OCI-LY7 (cell line): ENCODE measurements at places on chromosomes 4 and X. TPM values are rescaled to one million over a fixed set of nuclear protein-coding genes. Genes with fewer than 3 reads are reported as not detected.

The TMEM150C gene
- total RNA-seq = not detected in 2 replicates

The GPR50 gene
- total RNA-seq = not detected in 2 replicates

The PAGE5 gene
- not detected in 2 replicates for total RNA-seq

The GPC3 gene
- total RNA-seq = not detected in 2 replicates

The VCX2 gene
- total RNA-seq = not detected in 2 replicates

The G3BP2 gene
- total RNA-seq = 137 and 147 TPM in 2 replicates

The VCX gene
- total RNA-seq = not detected in 2 replicates

The HAUS7 gene
- 35.7 and 47.9 TPM in 2 replicates for total RNA-seq

The CCDC110 gene
- 12.0 and 14.0 TPM in 2 replicates for total RNA-seq

The RAB40AL gene
- total RNA-seq = 0.38 and 0.76 TPM in 2 replicates

The HTN3 gene
- not detected in 2 replicates for total RNA-seq

The DSPP gene
- total RNA-seq = not detected in 2 replicates

The MUC7 gene
- total RNA-seq = not detected in 2 replicates

The RAB41 gene
- not detected in 2 replicates for total RNA-seq

The RGN gene
- not detected in 2 replicates for total RNA-seq

The PLAC8 gene
- total RNA-seq = not detected in 2 replicates

The CSAG3 gene
- not detected in 2 replicates for total RNA-seq

The FGF16 gene
- not detected in 2 replicates for total RNA-seq

The FRMPD4 gene
- not detected in 2 replicates for total RNA-seq

The SSX4B gene
- total RNA-seq = not detected in 2 replicates

The FABP2 gene
- total RNA-seq = not detected in 2 replicates

The AKAP4 gene
- total RNA-seq = not detected in 2 replicates

The KLF8 gene
- not detected in 2 replicates for total RNA-seq

The GAGE1 gene
- total RNA-seq = not detected in 2 replicates

The KANTR gene
- 26.2 and 32.9 TPM in 2 replicates for total RNA-seq

The ZIC3 gene
- total RNA-seq = not detected in 2 replicates

The GPR119 gene
- not detected in 2 replicates for total RNA-seq

The RHOXF2 gene
- total RNA-seq = not detected in 2 replicates

The STBD1 gene
- not detected in 2 replicates for total RNA-seq

The SYTL4 gene
- total RNA-seq = not detected in 2 replicates

The SLC25A31 gene
- not detected in 2 replicates for total RNA-seq

The SPINK2 gene
- 3.0 and 5.2 TPM in 2 replicates for total RNA-seq

The BGN gene
- not detected in 2 replicates for total RNA-seq

The VEGFD gene
- not detected in 2 replicates for total RNA-seq

The TLR10 gene
- 19.5 and 27.4 TPM in 2 replicates for total RNA-seq

The ARMCX2 gene
- not detected in 2 replicates for total RNA-seq

The PCSK1N gene
- total RNA-seq = not detected in 2 replicates
